Activated CD8-positive, alpha-beta memory T cell treated with anti-CD3 and anti-CD28 coated beads, Interleukin-2, amount 50 U/mL, for 4 hours (primary cell): ENCODE measurements at places on chromosomes 3 and 15.

DNA sequence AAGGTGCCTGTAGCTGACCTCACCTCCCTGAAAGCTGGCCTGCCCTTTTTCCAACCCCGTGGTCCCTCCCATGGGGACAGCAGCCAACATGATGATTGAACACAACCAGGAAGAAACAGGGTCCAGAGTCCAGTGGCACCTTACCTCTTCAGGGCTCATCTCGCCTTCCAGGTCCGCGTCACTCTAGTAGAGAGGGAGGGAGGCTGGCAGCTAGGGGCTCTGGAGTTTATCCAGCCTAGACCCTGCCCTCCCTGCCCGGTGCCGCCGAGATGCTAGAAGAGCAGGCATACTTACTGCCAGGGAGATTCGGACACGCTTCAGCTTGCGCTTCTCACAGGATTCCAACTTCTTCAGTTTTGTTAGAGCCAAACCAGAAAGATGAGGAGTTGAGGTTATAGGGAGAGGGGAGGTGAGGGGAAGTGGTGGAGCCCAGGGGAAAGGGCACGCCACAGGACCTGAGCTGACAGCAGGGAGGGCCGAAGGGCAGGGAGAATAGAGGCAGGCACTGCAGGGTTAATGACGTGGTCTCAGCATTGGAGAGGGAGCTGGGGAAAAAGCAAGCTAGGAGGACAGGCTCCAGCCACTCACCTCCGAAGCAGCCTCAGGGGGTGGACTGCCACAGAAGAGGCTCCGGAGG is 9.1 kb downstream of the CLCN2 start:
- no peak for DNase-seq

DNA sequence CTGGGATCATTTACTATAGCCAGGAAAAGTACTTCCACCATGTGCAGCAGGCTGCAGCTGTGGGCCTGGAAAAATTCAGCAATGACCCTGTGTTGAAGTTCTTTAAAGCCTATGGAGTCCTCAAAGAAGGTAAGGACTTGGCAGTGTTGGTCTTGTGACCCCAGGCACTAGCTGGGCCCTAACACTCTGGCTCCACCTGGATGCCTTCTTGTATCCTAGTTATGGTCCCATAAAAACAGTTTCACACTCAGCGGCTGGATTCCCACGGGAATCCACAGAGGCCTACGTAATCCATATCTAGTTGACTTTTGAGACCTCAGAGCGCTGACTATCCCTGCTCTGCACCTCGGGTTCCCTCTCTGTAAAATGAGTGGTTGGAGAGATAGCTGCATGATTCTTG is 1.6 kb downstream of the TTC21A start:
- no peak for DNase-seq

DNA sequence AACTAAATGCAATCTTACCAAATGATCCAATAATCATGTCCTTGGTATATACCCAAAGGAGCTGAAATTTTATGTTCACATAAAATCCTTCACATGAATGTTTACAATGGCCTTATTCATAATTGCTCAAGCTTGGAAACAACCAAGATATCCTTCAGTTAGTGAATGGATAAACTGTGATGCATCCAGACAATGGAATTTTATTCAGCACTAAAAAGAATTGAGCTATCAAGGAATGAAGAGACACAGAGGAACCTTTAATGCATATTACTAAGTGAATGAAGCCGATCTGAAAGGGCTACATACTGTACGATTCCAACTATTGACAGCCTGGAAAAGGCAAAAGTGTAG is 168.4 kb downstream of the PDE8A start:
- no peak for DNase-seq

DNA sequence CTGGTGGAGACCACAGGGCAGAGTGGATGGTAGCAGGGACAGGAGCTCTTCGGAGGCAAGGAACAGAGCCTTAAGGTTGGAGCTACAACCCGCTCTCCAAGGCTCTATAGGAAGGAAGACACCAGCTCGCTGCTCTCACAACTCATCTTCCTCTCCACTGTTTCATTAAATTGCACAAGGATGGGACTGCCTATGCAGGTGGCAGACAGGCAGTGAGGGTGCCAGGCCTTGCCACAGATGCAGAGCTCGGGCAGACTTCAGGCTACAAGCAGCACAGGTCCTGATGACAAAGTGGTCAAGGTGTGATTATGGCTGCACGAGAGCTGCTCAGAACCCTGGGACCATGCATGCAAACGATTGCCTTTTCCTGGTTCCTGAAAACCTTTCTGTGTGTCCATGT is 144.6 kb downstream of the FOXP1 start:
- DNase-seq = no peak

GRCh38 chr3:172296975-172297332 is 151.3 kb downstream of the GHSR start:
- no peak for DNase-seq

GRCh38 chr3:50545781-50546180 is 21.8 kb downstream of the C3orf18 start:
- DNase-seq = no peak

GRCh38 chr3:43522727-43523362 is 99.0 kb downstream of the ANO10 start:
- DNase-seq = no peak

GRCh38 chr15:51299187-51300015 is 39.0 kb downstream of the CYP19A1 start:
- no peak for DNase-seq

DNA sequence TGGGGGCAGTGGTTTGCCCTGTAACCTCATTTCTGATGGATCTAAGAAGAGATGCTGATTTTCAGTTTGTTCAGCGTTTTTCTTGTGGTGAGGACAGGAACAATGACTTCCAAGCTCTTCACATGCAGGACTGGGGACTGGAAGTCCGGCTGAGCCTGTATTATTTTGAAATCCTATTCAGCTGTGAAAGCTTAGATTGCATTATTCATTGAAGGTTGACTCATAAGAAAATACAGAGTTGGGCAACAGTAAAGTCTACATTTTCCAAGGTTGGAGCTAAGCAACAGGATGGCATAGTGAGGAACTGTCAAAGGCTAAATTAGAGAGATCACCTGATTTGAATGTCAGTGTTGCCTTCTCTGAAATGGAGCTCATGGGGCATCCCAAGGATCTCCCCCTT is 230.9 kb upstream of the FEZF2 start:
- DNase-seq = no peak

GRCh38 chr3:64260431-64260830 is 35.2 kb upstream of the PRICKLE2 start:
- no peak for DNase-seq

GRCh38 chr3:115861166-115861733 is 237.9 kb downstream of the GAP43 start:
- no peak for DNase-seq

- no peak for DNase-seq
These were observed 1.2 kb downstream of the IGDCC4 start for GRCh38 chr15:65421360-65422215.

GRCh38 chr15:60557191-60557618 is 78.3 kb upstream of the ICE2 start:
- no peak for DNase-seq

DNA sequence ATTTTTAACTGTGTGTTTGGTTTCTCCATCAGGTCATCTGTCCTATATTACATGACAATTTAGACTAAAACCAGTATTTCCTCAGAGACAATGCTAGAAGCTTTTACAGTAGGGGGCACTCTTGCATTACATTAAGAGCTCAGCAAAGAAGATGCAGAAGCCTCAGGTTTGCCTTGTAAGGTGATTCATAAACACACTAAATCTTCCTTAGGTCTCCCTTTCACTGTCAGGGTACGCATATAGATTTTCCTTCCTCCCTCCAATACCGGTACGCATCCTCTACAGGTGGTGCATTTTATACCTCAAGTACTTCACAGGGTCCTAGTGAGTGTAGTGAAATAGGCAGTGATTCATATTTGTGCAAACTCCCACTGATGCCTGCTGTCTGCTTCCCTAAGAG is 46.5 kb downstream of the CD86 start:
- no peak for DNase-seq

GRCh38 chr15:25862472-25863110 is 536 bp downstream of the ATP10A start:
- peak; percentile 69 for DNase-seq

- DNase-seq = no peak
These were observed 8.6 kb downstream of the CLEC3B start for GRCh38 chr3:45034612-45035252.

DNA sequence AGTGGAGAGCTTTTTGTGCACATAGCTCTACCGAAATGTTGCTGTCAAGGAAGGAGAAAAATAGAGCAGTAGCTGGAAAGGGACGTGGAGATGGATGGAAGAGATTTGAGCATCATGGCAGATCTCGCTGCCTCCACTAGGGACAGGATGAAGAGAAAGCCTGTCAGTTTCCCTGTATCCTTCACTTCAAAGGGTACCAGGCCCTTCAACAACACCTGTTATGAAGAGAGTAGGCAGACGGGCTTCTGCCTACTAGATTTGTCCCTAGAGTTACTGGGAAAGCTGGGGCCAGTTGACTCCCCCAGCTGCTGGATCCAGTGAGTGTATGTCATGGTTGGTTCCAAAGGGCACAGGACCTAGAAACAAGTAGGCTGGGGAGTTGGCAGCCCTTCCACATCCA is 150.8 kb downstream of the TLE3 start:
- DNase-seq = no peak

GRCh38 chr15:65962187-65962586 is 92.9 kb downstream of the RAB11A start:
- no peak for DNase-seq

DNA sequence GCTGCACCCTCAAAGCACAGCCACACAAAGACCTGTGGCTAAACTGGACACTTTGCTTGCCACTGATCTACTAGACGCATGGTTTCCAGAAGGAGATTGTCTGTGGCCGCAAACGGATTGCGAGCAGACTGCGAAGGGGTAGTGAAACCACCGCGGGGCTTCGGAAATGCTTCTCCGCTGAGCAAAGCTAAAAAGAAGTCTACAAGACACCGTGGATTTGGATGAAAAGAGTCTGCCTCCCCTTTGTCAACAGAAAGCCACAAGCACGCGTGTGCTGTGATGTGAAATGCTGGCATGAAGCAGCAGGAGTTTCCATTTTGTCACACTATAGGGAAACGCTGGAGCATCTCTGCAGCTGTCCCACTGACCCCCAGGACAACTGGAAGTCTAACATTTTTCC is 63.0 kb downstream of the TMEM44 start:
- no peak for DNase-seq

DNA sequence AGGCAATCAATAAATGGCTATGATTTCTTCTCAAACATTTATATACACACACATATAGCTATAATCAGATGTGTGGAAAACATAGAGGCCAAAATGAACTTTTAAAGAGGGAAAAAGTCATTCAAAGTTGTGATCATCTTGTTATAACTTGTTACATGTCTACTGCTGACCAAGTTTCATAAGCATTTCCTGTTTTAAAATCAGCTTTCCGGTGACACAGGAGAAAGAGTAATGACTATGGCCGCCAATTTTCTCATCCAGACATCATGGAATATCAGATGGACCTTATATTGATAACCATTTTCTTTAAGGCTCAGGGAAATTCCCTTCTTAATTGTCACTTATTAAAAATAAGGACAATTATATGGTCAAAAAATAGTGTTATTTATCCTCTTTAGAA is 71.7 kb upstream of the AGTR1 start:
- DNase-seq = no peak

GRCh38 chr3:64568895-64569517 is 118.8 kb downstream of the ADAMTS9 start:
- no peak for DNase-seq

- no peak for DNase-seq
These were observed 1032.8 kb upstream of the EPHA6 start for GRCh38 chr3:95781598-95781997.
